ENCODE measurements at places on chromosomes 12 and 14.
A peak's percentile ranks its signal among the peaks of the same experiment; 100 is the strongest.

GRCh38 chr14:59439256-59439965 is 25.8 kb downstream of the GPR135 start:
- DNase-seq = no peak

DNA sequence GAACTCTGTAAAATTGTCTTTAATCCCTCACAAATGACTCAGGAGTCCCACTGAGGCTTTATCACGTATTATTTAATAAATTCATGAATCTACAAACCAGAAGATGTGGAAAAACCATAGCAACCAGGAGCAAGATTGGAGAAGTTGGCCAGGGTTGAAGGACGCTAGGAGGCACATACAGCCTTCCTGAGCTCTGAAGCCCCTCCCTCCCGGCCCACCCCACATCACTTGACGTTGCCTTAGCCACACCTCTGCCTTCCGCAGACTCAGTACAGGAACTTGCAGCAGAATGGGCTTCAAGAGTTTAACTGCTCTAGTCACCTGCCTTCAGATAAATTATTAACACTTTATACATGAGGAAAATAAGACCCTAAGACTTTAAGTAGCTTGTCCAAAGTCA is 33.9 kb downstream of the SLC35F4 start:
- no peak for DNase-seq

GRCh38 chr14:105258846-105259245 is 10.5 kb downstream of the BTBD6 start:
- peak; percentile 27 for DNase-seq

GRCh38 chr12:49108958-49109404 is 1.7 kb downstream of the LMBR1L start:
- DNase-seq = peak; percentile 37

DNA sequence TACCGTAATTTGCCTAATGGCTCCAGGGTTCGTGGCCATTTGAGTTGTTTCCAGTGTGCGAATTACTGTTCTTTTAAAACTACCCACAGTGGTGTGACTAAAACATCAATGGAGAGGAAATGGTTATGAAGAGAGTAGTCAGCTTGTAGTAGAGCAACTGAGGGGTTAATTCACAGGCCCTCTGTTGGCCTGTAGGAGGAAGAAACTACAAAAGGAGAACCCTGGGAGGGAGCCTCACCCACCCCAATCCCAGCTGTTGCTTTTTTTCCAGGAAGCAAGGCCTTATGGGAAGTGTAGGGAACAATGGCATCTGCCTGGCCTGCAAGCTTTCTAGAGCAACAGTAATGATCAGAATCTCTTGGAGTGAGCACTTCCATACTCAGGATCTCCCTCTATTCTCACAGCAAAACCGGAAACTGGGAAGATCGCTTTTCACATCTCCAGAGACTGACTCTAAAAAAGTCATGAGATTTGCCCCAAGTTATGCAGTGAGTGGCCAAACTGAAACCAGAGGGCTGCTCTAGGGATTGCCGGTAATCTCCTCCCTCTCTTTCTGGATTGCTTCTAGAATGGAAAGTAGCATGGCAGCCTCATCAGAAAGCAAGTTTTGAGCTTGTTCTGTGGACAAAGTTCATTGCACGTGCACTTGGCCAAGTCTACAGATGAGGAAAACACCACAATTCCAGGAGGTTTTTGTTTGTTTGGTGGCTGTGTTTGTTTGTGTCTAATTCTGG is 125.3 kb upstream of the PWP1 start:
- DNase-seq = peak; percentile 17

GRCh38 chr12:49667325-49668090 is 39.7 kb downstream of the FMNL3 start:
- peak; percentile 68 for DNase-seq

GRCh38 chr12:76366163-76366562 is 17.9 kb upstream of the BBS10 start:
- no peak for DNase-seq

DNA sequence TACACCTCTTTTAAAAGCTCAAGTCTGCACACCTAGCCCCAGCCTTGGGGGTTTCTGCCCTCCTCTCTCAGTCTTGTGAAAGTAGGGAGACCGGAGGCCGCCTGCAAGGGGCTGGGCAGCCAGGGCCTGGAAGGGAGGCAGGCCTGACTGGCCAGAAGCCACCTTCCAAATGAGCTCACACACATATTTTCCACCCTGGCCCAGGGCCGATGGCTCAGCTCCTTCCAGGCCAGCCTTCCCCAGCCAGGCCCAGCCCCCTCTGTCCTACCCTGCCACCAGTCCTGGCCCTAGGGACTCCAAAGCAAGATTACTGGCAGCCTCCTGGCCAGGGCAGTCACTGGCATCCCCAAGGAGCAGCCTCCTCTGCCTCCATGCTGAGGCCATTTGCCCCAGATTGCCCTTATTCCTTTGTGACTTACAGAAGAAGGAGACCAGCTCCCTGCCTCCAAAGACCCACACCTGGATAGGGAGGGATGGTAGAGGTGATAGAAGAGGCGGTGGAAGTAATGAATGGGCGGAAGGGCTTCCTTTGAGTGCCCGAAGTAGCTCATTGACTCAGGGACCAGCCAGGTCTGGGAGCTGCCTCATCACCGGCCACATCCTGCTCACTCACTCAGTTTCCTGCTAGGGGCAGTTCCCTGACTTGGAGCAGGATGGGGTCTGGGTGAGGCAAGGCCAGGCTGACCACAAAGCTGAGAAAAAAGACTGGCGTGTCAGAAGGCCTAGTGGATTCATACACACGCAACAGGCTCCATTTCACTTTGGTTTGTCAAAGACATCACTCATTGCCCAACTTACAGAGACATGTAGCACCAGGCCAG is 14.8 kb downstream of the MMP14 start:
- peak; percentile 99 for DNase-seq

DNA sequence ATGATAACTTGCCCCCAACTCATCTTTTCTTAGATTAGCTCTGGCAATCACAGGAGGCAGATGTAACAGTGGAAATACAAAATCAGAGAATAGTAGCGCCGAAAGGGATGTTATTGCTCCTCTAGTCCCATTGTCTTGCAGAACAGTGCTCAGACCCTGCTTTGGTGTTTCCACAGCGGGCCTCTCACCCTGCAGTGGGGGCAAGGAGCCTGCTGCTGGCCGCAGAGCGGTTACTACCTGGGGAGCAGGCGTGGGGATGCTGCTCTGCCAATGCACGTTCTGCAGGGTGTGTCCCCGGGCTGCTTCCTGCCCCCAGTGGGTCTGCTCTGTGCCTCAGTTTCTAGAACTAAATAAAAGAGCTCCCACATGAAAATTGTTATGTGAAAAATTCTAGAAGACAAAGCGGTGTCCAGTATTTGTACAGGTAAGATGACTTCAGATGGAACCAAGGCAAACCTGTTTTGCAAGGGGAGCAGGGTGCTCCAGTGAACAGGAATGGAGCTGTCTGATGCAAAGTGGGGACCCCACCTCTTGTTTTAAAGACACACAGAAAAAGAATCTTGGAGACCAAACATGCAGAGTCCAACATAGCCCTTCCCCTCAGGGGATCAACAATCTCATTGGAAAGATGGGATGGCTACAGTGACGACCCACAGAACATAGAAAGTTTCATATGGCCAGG is 35.5 kb downstream of the LRRC74A start:
- no peak for DNase-seq

GRCh38 chr12:52085682-52086180 is 6.2 kb downstream of the SMIM41 start:
- no peak for DNase-seq

DNA sequence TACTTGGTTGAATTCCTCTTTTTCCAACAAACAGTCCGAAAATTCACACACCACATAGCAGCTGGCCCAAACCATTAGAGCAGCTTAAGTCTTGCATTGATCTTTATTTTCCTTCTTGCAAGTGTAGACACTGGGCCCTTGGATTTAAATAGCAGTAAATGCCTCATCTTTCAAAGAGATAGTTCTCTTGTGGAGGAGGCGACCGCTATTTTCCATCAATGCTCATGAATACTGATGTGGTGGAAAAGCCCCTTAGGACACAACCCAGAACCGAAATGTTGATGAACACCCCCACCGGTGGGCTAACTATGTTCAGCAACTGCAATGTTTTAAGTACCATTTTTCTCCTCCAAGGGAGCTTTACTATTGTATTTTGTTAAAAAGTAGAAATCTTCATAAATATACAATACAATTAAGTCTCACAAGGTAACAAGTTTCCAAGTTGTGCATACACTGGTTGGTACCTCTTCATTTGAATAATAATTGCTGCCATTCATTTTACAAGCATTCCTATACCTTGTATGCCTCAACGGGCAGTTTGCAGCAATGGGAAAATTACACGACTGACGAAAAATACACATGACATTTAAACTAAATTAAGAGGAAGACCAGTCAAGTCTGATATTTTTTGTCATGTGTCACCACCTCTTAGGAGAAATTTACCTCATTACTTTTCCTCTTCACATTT is 18.0 kb downstream of the NIN start:
- no peak for DNase-seq

DNA sequence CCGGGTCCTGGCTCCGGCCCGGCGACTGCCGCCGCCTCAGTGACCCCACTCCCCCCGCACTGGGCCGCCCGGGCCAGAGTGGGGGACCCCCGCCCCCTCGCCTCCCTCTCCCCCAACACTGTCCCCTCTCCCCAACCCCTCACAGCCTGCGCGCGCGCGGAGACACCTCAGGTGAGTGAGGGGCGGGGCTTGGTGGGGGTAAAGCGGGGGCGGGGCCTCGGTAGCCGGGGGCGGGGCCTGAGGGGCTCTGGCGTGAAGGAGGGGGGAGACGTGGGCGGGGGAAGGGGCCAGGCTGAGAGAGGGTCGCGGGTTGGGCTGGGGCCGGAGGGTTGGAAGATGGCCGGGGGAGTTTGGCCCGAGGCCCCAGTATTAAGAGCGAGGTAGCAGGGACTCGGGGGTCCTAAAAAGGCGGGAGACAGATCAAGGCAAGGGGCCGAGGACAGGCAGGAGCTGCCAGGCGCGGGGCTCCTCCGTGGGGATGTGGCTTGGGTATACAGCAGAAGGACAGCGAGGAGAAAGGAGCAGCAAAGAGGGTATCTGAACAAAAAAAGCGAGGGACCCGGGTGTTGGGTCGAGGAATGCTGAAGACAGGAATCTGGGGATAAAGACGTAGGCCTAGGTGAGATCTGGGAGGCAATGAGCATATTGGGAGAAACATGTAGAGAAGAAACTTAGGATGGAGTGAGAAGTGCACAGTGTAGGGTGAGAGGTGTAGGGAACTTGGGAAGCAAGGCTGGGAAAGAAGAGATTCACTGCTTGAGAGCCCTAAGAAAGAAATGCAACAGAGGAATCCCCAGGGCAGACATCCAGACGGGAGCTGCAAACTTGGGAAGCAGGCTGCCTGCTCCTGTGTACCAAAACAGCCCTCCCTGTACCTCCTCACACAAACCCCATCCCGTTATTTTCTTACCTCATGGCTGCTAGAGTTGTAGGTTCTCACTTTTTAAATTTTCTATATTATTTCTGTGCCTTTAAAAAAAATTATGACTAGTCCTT is 10.8 kb downstream of the SUOX start:
- peak; percentile 36 for DNase-seq

- DNase-seq = no peak
Observed at GRCh38 chr14:58659846-58660245, 22.1 kb downstream of the DACT1 start.

GRCh38 chr12:92299744-92300143 is 154.1 kb upstream of the BTG1 start:
- no peak for DNase-seq

GRCh38 chr12:69886109-69886508 is 61.1 kb downstream of the MYRFL start:
- DNase-seq = no peak

DNA sequence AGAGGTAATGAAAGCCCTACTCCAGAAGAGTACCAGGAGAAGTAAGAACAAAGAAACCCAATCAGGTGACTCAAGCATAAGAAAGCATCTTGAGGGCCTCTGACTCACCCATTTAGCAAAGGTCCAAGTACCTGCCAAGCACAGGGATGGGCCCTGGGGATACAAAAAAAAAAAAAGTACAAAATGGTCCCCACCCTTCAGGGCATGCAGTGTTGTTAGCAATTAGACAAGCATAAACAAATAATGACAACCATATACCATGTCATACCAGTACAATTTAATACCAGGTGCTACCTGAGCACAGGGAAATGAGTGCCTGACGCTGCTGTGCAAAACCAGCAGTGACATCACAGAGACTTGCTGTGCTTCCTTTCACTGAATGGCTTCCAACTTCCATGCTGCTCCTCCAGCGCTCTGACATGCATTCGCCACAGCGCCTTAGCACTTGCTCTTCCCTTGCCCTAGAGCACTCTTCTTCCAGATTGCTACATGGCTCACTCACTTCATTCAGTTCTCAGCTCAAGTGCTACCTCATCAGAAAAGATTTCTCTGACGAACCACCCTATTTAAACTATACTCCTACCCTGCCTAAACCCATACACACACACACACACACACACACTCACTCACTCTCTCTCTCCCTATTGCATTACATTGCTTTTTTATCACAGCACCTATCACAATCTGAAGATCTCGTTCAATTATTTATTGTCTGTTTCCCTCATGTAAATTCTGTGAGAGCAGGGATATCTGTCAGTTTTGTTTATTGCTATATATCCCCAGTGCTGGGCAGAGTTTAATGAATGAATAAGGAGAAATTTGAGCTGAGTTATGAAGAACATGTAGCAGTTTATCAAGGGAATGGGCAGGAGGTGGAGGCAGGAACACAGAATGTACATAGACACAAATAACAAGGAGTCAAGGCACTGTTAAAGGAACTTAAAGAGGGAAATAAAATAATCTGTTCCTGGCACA is 12.9 kb upstream of the EPS8 start:
- DNase-seq = peak; percentile 56

- DNase-seq = no peak
Observed at GRCh38 chr12:91441993-91442952, 259.7 kb upstream of the DCN start.

DNA sequence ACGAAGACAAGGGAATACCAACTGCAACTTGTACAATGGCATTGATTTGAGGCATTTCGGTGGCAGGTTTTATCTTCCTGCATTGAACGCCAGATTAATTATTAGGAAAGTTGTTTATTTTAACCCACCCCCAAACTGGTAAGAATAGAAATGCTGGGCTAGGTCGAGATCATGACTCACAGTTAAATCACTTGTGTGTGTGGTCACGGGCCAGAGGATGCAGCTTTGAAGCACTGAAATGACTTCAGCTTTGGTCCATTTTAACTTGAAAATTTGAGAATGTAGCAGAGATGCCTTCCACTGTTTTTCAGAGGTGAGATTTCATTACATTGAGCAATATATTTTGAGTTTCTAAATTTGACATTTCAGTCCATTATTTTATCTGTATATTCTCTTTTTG is 23.6 kb upstream of the KCNH3 start:
- DNase-seq = peak; percentile 95
